ENCODE measurements at places on chromosomes 4 and X.

- DNase-seq, result no peak
Observed at GRCh38 chr4:170872794-170873193, 783.0 kb upstream of the AADAT start.

DNA sequence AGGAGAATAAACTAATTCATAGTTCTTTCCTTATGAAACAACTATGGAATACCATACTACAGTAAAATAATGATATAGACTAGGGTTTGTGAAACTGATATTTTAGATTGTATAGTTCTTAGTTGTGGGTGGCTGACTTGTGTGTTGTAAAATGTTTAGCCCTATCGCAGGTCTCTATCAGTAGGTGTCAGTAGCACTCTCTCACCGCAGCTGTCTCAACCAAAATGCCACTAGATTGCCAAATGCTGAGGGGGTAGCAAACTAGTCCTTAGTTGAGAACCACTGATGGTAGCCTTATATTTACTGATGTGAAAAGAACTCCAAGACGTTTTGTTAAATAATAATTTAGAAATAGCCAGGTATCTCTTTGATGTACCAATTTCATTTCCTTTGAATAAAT is 48.1 kb downstream of the RHOXF2B start:
- DNase-seq, result no peak

GRCh38 chr4:130026185-130026584 is 930.2 kb downstream of the C4orf33 start:
- DNase-seq, result no peak

DNA sequence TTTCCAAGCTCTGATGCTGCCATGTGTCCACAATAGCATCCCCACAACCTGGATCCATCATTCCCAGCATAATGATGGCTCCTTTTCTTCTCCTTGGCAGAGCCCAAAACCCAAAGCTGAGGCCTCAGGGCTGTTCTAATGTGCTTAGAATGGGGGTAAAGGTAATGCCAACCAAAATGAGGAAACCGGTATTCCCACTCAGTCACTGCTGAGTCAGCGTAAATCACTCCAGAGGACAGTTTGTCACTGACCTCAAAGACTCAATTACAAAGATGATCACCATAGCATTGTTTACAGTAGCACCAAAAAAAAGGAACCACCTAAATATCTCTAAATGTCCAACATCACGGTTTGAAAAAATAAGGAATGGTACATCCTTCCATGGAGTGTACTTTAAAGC is 41.2 kb downstream of the OTOP1 start:
- DNase-seq, result no peak

GRCh38 chr4:70903291-70903603 is 1.1 kb downstream of the MOB1B start:
- peak; percentile 20 for DNase-seq

DNA sequence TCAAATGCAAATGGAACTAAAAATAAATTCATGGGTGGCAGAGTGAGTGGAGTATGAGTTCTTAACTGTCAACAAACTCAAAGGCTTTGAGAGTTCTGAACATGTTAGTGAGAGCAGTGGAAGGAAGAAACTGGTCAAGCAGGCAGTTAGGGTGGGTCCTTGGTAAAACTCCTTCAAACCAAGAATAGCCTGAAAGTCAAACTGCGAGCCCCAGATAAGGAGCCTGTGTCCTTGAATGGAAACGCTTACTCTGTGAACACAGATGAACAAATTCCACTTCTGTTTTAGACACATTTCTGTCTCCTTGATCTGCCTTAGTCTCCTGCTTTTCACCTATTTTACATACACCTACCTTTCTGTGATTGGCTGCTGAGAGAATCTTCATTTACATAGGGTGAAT is 129.4 kb upstream of the PCDH18 start:
- DNase-seq, result no peak

Measured in testis (tissue), 5 donors.